Activated naive CD4-positive, alpha-beta T cell treated with anti-CD3 and anti-CD28 coated beads, Interleukin-2, amount 50 U/mL, for 72 hours (primary cell): ENCODE measurements at places on chromosomes 5 and 9.

DNA sequence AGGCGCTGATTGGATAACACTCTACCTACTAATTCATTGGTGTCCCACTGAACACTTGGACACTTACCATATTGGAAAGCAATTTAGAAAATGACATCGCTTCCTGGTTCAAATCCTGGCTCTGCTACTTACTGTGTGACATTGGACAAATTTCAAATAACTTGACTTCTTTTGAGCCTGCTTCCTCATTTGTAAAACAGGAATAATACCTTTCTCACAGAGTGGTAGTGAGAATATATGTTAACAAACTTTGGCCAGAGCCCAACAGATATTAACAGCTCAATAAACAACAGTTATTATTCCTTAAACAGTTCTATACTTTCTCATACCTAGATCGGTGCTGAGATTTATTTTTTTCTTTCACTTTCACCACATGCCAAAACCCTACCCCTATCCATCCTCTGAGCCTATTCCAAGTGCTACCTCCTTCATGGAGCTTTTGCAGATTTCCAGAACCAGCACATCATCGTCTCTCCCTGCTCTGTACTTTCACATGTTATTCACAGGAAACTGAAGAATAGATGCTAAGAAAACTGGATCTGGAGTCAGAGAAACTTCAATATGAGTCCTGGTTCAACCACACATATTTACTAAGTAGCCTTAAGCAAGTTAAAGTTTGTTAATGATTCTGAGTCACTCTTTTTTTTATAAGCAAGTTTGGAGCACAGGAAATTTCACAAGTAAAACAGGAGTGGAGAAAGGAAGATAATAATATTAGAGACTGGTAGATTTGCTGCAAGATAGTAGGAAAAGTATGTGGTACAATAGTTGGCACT lies 92.3 kb downstream of the STRBP start:
- no peak for DNase-seq

GRCh38 chr9:131279196-131279862 lies 3.0 kb upstream of the FAM78A start:
- DNase-seq = no peak

DNA sequence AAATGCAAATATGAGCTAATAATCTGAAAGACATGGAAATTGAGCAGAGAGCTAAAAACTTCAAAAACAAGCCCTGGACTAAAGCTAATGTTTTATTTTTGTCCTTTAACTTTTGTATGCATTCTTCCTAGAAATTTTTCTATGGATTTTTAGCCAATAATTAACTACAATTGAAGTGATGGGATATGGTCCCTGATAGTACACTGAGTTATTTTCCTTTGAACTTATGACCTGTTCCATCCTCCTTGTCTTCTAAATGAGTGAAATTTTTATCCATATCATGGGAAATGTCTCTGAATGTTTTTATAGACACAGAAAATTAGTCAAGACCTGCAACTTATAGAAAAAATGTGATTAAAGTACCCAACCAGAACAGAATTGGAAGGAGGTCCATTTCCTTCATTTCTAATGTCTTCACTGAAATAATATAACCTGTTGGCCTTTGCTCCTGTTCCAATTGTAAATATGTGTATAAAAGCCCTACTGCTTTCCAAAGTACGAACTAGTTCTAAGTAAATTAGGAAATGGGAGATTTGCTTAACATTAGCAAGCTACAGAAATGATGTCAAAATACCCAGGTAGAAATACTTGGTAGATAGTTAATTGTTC lies 11.3 kb upstream of the ERAP2 start:
- no peak for DNase-seq

GRCh38 chr5:119681734-119682133 lies 52.4 kb downstream of the FAM170A start:
- DNase-seq = no peak

- no peak for DNase-seq
These were observed 524.3 kb downstream of the PSAT1 start for GRCh38 chr9:78821126-78821822.

DNA sequence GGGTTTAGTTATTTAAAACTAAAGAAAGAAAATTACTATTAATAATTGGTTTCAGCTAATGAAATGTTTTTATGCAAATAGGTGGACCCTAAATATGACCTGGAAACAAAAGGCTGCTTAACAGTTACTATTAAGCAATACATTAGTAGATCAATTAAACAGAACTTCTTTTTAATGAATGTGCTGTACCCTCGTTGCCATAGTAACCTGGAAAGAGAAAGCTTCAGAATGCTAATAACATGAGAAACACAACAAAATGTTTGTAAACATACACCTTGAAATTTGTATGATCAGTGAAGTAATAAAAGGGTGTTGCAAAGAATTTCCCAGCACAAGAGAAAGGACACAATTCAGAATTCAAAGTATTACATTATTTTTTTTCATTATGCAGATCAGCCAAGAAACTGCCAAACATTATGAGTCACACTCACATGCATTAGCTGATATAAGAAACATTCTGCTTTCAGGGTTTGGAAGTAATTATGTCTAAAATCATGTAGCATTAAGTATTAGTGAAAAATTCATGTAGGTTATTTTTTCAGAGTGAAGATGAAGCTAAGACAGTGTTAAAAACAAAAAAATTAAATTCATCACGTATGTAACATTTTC lies 348.3 kb downstream of the ISL1 start:
- DNase-seq = no peak

DNA sequence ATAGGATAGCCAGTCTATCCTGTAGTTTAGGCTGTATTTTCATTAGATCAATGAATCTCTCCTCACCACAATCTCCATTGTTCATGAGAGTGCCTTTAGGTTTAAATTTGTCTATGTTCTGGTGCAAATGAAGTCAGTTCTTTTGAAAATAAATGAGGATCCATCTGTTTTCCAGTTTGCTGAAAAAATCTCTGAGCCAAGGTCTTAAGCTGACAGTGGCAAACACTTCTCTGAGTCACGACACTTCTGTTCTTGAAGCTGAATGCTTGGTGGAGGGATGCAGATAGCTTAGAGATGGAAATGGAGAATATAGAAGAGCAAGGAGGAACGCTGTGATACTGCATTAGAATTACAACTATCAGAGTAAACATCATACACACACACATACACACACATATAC lies 34.9 kb downstream of the DMRTA1 start:
- DNase-seq = no peak

- no peak for DNase-seq
These were observed 394.5 kb downstream of the ARHGEF28 start for GRCh38 chr5:74020503-74020902.

- no peak for DNase-seq
These were observed at the start of gene ENTPD2 for GRCh38 chr9:137053944-137054931. Gene ENTPD2 (minus strand): TSS chr9:137054061. CDS start chr9:137053997, 64 bp downstream.

DNA sequence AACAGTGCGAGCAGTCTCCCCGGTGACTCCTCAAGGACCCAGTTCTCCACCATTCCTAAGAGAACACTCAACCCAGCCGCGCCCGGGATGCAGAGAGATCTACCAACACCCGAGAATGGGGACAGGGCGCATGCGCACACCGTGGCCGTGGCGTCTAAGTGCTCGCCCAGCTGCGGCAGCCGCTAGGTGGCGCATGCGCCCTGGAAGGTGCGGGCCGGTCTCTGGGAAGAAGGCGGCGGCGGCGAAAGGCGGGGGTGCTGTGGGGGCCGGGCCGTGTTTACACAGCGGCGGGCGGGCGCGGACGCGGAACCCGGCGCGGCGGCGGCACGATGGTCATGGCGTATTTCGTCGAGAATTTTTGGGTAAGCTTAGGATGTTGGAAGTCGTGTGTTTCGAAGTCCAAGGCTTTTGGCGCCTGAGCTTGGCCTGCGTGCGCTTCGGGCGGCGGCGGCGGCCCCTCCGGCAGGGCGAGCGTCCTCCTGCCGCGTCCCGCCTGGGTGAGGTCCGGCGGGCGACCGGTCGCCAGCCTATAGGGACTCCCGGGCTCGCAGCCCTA lies at the start of gene FCHO2:
Gene FCHO2, plus strand, starts transcription at position 274 of the 556 bp plus-strand sequence. Its CDS starts 56 bp downstream, at position 330.
- peak; percentile 94 for DNase-seq

- DNase-seq = no peak
These were observed 173.9 kb upstream of the PPP1R26 start for GRCh38 chr9:135305546-135306180.

- no peak for DNase-seq
These were observed 136.3 kb downstream of the TTLL11 start for GRCh38 chr9:121956808-121957207.

DNA sequence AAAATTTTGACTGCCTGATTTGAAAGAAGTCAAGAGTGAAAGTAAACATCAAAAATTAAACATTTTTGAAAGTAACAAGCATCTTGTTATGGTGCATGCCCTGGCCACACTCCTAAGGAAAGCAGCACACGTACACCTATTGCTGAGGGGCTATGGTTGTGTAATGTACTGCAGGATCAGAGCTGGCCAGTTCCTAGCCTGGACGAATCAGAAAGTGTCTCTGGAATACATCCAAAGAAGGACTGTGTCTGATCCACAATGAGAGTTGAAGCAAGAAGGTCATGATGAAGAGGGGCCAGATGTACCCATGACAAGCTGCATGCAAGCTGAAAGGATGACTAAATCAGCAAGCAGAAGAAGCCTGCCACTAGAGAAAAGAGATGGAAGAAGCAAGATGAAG lies 618.2 kb downstream of the TLE1 start:
- no peak for DNase-seq

DNA sequence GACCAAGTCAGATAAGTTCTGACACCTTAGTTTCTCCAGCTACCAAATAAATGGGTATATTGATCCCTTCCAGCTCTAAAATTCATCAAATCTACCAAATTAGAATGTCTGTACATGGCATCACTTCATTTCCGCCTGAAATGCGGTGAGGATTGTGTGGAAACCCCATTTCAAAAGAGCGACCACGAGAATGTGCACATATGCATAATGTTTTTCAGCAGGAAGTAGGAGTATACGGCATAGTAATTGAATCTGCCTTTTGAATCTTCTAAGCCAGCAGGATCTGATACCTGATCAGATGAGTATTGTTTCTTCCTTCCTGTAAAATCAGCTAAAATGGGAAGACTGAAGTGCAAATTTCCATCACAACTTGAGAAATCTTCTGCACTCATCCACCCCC lies 418.6 kb downstream of the TMEM38B start:
- DNase-seq = no peak

DNA sequence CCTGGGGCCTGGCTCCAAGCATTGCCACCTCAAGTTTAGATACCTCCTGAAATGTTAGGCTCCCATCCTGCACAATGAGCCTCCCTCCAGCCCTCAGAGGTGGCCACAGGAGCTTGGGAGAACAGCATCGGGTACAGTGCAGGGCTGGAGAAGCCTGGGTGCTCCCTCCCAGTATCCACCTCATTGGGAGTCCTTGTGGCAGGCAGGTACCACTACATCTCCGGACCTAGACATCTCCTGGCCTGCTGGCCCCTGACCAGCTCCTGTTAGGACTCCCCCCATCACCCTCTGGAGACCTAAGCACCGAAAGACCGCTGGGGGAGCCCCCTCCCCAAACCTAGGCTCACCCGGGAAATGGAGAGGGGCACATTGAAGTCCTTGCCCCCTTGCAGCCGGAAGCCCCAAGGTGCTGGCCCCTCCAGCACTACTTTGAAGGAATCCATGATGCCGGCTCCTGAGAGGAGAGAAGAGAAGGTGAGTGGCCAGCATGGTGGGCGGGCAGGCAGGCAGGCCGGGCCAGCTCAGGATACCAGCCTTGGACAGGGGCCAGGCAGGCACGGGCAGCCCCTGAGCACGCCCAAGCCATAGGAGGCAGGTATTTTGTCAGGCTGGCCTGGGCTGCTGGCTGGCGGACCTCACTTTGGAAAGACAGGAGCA lies 1.2 kb downstream of the PDLIM7 start:
- no peak for DNase-seq

DNA sequence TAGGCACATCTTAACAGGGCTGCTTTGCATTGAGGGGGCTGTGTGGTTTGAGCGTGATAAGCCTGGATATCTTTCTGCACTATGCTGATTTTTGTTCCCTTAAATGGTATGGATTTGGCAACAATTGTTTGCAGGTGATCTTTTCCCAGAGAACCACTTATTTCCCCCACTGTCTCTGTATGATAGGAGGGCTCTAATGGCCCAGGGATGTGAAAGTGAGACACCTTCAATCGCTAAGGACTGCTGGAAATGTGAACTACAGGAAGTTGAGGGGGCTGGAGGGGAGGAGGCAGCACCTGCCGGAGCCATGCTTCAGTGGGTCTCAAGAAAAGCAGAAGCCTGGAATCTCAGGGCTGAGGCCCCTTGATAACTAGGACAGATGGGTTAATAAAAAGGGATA lies 29.4 kb downstream of the SYK start:
- no peak for DNase-seq

GRCh38 chr9:135119496-135120064 lies 32.1 kb downstream of the OLFM1 start:
- no peak for DNase-seq

- DNase-seq = peak; percentile 72
These were observed 36.4 kb downstream of the GLT6D1 start for GRCh38 chr9:135602789-135603481.

DNA sequence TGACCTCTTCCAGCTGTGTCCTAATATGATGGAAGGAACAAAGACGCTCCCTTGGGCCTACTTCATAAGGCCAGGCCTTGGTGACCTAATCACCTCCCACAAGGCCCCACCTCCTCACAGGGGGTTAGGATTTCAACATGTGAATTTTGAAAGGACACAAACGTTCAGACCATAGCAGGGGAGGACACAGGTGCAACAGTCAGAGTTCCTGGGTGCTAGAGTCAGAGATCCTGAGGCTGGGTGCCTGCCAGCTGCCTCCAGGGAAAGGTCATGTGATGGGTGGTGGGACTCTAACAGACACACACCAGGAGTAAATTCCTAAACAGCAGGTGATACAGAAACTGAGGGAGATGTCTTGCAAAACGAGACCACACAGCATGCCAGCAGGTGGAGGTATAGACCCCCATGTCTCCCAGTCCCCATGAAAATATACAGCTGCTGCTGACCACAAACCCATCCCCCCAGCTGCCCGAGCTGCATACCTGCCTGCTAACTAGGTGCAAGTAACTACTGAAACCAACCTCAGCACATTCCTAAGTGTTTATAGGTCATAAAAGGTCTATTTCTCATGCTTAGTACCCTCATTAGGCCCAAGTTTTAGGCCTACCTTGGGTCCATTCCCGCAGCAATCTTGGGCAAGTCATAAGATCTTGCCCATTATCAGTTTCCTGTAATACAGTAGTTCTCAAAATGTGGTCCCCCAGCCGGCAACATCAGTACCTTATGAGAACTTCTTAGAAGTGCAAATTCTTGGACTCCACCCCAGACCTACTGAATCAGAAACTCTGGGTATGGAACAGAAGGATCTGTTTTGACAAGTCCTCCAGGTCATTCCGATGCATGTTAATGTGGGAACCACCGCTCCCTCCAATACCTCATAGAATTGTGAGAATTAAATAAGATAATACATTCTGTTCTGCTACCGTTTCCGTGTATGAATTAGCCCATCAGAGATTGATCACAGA lies 245.3 kb downstream of the ENC1 start:
- DNase-seq = no peak

DNA sequence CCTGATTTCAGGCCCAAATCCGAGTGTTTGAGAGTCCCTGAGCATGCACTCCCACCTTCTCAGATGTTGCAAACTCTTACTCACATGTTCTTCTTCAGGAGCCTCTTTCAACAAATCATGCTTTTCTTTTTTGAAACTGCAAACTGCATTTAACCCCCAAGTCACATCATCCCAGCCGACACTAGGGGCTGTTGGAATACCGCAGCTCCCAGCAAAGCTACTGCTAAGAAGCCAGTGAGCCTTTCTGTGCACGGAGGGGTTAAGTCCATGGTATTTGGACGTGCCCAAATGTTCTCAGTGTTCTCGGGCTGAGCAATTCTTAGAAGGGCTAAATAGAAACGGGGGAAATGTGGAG lies 282.9 kb downstream of the NFIB start:
- DNase-seq = no peak
